ENCODE measurements at places on chromosomes 3 and 15.

DNA sequence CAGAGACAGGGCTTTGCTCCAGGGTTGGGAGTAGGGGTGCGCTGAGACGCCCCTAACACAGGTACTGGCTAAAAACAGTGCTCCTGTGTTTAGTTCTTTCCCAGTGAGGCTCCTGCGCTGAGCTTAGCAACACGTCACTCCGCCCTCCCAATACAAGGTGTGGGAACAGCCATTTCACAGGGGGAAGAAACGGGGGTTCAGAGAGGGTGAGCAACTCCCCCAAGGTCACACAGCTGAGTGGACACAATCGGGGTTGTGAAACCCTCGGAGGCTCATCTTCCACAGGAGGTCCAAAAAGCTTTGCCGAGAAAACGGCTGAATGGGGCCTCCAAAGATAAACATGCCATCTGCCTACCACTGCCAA, 628 bp downstream of the PRRT3 start:
- DNase-seq = no peak

GRCh38 chr3:140748-141330, 55.7 kb upstream of the CHL1 start:
- no peak for DNase-seq

DNA sequence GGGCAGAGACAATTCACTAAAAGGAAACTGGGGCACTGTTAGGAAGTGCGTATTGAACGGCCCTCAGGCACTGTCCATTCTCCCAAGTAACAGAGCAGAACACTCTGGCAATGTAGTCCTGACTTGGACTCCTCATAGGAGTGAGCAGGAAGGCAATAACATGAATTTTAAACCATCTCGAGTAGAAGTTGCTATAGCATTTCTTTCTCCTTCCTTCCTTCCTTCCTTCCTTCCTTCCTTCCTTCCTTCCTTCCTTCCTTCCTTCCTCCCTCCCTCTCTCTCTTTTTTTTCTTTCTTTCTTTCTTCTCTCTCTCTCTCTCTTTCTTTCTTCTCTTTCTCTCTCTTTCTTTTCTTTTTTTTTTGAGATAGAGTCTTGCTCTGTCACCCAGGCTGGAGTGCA, 46.4 kb upstream of the TRA2B start:
- DNase-seq = no peak

DNA sequence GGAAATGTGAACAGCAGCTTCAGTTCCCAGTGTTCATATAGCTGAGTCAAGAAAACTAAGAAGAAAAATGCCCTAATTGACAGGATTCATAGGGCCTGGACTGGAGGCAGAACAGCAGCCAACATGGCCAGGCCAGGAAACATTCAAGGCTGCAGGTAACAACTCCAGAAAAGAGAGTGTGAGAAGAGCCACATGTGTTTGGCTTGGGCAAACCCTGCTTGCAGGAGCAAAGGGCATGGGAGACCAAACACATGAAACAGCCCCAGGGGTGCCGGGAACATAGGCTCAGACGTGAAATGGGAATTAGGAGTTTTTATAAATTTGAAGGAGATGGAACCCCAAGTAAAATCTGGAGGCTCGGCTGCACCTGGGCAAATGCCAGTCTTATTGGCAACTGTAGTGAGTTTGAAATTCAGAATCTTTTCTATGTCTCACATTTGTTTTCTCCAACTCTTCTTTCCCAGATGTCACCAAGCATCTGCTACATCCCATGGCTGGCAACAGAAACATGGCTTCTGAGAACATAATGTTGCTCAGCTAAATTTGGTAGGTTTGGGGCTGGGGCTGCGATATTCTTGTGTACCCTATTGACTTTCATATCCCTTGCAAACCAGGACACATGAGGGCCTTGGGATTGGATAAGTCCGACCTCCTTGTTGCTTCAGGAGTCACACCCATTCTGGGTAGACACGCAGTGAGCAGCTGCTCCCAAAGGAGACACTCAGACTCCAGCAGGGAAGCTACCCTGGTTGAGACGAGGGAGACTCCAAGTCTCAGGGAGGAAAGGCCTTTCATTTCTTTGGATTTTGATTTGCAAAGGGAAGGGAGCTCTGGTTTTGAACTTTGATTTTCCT, 98.9 kb upstream of the CLSTN2 start:
- no peak for DNase-seq

GRCh38 chr3:186929186-186929585, 1.1 kb upstream of the ST6GAL1 start:
- no peak for DNase-seq

DNA sequence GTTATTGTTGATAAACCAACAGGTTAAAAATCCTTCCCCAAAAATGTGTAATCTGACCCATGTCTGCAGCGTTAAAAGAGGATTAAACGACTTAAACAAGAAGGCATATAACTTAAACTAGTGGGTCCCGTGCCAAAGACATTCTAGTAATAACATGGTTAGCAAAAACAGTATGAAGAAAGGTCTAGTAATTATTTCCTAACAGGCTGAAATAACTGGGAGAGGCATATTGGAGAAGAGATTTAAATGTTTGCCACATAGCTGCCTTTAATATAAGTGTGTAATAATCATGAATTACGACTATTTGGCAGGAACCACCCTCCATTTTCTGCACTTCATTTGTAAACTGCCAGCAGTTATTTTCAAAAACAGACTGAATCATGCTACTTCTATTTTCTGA, 67.7 kb upstream of the CSPG5 start:
- DNase-seq = peak; percentile 16

GRCh38 chr3:59064728-59065127, 14.9 kb upstream of the CFAP20DC start:
- no peak for DNase-seq

- DNase-seq = no peak
These were observed 132.4 kb upstream of the OSTN start for GRCh38 chr3:191066669-191067068.

DNA sequence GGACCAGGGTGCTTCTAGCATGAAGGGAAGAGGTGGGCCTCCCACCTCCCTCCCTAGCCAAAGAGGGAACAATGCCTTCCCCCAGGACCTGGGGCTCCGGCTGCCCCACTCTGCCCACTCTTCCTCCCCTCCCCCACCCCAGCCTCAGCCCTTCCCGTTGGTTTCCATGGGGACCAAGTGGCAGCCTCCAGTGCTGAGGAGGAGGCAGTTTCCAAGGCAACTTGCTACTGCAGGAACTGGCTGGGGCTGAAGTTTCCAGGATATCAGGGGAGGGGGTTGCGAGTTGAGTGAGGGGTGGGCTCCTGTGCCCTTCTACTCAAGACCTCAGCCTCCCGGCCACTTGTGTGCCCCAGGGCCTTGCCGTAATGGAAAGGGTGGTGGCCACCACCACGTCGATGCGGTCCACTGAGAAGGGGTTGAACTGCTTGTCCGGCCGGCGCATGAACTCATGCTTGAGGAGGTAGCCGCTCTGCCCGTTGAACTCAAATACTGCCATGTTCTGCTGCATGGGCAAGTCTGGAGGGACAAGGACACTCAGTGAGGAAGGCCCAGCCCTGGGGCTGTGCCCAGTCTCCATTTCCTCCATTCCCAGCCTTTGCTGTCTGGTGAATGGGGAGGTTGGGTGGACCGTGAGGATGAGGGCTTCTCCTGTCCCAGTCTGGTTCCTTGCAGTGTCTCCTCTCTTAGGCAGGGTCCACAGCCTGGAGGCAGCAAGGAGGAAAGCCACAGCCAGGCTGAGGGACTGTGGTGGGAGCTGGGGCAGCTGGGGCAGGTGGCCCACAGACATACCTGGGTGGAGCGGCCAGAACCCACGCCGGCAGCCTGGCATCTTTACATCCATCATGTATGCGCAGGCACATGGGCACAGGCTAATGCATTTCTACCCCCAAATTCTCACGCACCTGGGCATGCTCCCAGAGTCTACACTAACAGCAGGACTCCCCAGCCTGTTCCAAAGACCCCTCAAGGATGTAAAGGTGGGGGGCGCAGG, 11.3 kb upstream of the ANKRD63 start:
- DNase-seq = no peak

GRCh38 chr3:138082085-138082991, 33.1 kb downstream of the DZIP1L start:
- DNase-seq = no peak

DNA sequence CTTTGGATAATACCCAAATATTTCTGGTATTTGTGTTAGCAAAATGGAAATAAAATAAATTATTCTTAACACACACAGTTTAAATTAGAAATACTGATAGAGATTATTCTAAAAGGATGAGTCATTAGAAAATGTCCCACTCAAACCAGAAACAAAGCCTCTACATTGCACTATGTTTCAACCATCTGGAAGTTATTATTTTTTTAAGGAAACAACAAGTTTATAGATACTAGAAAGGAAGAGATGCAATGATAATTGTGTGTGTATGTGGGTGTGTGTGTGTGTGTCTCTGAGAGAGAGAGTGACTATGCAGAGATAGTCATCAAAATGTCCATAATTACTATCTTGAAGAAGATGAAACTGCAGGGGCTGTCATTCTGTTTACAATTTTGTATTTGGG, 1340.5 kb downstream of the ROBO1 start:
- no peak for DNase-seq

DNA sequence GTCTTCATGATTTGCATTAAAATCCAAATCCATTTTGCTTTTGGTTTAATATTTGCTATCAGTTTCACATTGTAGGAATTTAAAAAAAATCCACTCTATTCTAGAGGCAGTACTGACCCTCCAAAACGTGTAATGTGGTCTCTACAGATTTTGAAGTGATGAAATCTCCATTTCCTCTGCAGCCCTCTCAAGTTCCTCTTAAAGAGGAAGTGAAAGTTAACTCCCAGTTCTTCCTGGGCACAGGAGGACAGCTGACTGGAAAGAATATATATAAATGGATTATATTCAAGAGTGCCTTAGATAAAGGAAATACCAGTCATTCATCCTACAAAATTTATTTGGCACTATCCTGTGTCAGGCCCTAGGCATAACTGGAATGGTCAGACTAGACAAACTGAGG, 83.5 kb upstream of the PLCL2 start:
- DNase-seq = no peak

DNA sequence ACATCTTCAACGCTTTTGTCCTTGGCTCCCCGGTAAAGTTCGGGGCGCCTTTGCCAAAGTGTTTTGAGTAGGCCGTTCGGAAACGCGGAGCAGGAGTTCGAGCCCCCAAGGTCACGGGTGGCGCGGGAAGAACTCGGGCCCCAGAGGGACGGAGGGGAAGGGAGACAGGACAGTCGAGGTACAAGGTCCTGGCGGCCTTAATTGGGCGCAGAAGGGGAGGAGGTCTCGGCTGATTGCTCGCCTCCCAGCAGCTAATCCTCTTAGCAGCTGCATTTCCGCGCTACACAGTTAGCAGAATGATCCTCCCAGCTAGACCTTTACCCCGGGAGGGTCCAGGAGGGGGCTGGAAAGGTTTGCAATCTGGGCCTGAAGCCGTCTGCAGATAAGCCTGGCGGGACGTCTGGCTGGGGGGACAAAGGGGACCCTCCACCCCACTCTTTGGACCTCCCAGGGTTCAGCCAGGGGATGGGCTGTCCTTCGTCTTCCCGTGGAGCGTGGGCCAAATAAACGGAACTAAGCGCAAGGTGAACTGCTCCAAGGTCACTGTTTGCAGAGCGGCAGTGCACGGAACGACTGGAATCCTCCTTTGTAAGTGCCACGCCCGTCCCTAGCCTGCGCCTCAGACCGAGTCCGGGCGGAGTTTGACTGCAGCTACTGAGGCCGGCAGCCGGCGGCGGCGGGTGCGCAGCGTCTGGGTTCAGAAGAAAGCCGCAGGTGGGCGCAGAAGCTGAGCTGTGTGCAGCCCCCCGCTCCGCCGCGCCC, 7.2 kb downstream of the EOMES start:
- no peak for DNase-seq

DNA sequence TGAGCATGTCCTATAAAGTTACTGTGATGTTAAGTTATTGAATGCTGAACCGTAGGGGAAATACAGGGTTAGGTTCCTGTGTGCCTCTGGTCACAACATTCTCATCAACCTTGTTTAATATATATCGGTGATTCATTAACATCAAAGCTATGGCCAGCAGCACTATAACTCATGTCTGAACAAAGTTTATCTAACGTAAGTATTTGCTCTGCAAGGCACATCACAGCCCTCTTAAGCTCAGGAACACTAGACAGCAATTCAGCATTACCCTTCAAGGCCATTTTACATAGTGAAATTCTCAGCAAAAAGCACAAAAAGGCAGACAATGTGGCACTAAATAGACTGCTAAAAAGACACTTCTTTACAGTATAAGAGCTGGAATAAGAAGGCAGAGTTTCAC, 48.2 kb upstream of the FNDC3B start:
- no peak for DNase-seq

DNA sequence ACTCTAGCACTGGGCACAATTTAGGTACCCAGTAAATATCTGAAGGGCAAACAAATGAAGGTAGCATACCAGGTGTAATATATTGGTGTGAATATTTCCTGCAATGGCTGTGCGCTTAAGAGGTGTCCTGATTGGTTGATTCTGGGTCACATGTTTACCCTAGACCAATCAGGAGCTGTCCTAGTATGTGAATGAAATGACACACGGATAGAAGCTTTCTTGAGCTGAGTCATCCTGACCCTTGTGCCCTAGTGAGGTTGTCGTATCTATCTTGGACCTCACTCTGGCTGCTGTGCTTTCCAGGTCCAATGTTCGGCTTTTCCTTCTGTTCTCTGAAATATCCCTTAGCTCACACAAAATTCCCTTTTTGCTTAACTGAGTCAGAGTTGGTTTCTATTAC, 58.1 kb upstream of the FOXP1 start:
- no peak for DNase-seq

DNA sequence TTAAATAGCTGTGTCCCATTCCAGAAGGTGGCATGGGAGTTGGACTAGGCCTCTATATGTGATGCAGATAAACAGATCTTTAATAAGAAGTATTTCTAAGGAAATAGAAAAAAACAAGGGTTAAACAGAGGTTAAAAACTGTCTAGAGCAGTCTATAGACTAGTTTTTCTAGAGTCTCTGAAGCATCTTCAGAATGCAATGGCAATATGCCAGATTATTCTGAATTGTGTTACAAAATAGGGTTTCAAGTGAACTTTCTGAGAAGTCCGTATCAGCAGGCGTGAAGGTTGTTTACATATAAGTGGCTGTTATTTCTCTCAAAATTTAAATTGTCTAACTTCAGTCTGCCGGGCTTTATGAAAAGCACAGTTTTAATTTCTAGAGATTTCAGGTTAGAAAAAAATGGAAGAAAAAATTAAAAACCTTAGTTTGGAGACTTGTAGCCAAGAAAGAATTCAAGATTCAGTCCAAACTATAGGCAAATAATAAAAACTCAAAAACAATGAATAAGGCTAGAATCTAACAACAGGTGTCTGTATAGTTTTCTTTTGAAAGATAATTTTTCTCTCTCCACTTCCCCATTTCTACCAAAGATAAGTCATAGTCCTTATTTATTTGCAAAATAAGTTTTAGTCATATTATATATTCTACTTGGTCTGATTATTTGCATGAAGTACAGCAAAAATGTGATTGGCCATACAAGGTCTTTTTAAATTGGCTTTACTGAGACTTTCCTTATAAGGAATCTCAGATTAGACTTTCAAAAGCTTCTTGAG, 55.2 kb downstream of the OSTN start:
- DNase-seq = no peak

Data from right lung (tissue), 10 donors.